Stimulated activated CD8-positive, alpha-beta memory T cell treated with anti-CD3 and anti-CD28 coated beads, Interleukin-2, amount 100 ng/mL, for 1 hour (primary cell): ENCODE measurements at places on chromosomes 7 and 10.
A peak's percentile ranks its signal among the peaks of the same experiment; 100 is the strongest.

- DNase-seq = no peak
Measured at GRCh38 chr10:84329196-84329611, 815 bp downstream of the CCSER2 start.

- no peak for DNase-seq
Measured at GRCh38 chr7:45112648-45113047, 1.2 kb upstream of the TBRG4 start.

- no peak for DNase-seq
Measured at GRCh38 chr7:70456719-70457118, 675.2 kb upstream of the GALNT17 start.

DNA sequence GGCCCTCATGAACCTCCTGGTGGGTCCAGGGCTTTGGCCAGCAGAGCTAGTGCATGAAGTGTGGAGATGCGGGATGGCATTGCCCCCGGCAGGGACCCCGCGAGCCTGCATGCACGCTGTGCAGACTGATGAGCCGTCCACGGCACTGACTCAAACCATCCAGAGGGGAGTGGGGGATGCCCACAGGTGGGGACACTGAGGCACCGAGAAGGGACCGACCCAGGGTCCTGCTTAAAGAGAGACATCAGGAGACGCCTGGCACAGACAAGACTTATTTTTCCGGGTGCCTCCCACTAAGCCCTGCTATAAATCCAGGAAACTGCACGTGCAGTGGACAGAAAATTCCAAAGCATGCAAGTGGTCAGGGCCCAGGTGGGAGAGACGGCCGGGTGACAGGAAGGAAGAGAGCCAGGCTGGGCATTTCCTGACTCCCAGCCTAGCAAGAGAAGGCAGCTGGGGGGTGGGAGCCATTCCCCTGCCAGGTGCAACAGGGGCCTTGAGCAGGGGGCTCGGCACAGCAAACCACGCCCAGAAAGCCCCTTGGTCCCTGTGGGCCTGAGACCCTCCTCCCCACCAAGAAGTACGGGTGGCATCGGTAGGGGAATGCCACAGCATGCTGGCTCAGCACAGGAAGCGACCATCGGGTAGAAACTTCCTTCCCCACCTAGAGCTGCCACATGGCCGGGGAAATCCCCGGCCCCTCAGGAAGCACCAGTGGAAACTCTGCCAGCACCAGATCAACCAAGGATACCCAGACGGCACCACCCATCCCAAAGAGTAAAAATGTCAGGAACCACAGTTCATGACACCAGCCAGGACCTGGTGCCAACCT lies 91.5 kb downstream of the FOXL3 start:
- DNase-seq = peak; percentile 31

- DNase-seq = no peak
Measured at GRCh38 chr10:117419921-117420320, 44.7 kb upstream of the PDZD8 start.

DNA sequence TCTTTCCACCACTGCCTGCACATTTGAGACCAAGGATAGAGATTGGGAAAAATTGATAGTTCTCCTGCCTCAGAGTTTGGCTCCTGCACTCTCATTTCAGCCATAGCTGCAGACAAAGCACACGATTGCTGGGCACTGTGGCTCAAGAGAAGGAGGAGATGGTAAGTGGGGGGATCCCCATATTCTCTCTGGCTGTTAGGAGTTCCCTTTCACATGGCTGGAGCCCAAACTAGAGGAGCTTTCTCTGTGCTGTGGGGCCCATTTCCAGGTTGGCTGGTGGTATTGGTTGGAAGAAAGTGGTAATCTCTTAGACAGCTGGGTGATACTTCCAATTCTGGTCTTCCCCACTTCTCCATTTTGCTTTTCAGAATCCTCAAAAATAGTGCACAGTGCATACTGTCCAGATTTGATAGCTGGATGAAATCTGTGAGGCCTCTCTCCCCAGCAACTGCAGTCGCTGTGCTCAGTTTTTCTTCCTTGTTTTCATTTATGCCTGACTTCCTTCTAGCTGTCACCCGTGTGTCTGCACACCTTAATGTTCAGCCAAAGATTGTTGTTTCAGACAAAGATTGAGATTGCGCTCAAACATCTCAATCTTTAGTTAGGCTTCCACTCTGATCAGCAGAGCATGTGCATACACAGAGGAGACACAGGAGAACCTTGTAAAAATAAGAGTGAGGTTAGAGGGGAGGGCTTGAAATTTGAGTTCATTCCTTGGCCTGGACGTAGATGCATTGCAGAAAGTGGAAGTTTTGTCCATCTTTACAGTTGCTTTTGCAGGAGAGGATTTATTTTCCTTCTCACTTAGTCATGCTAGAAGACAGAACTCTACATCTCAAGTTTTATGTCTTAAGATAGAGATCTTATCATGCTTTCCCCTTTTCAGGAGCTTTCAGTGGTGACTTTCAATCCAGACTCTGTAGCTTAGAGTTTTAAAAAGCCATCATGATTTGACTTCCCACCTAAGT lies 28.6 kb downstream of the RABGEF1 start:
- DNase-seq = no peak

GRCh38 chr10:127886371-127887051 lies 6.2 kb downstream of the CLRN3 start:
- DNase-seq = no peak

DNA sequence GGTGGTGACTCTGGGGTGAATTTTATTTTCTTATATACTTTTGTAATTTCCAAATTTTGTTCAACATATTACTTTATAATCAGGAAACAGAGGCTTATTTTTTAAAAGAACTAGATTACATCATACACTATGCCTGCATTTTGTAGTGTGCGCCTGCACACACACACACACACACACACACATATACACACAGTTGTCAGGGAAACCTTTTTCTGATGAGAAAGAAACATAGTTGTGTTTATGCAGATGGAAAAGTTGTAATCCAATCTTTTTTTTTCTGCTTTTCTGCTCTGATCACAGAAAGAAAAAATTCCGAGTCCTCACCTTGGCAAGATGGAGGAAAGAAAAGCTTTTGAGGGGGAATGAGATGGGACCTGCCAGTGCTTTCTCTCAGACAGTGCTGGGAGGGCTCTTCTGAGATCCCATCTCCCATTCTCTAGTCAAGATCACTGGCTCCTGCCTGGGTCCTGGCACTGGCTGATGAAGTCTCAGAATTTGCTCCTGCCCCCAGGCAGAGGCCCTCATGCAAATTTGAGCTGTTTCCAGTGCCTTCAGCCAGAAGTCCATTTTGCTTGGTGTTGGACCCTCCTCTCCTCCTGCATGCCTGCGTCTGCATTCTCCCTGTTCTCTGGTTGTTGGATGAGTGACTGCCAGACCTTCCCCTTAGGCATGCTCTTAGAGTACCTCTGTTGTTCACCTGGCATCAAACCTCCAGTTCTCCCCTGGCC lies 59.7 kb downstream of the TLL2 start:
- no peak for DNase-seq

GRCh38 chr10:90032519-90032918 lies 331.1 kb downstream of the KIF20B start:
- DNase-seq = no peak

DNA sequence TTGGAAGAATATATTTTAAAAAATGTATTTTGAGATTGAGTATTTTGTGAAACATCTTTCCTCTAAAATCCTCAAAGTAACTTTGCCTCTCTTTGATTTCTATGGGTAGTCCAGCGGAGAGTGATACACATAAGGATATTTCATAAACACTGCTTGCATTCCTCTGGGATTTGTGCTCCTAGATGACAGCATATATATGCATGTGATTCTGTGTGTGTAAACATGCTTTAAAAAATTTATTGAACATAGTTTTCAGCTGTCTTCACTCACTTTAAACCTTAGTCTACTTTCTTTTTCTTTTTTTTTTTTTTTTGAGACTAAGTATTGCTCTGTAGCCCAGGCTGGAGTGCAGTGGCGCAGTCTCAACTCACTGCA lies 84.6 kb downstream of the KAT6B start:
- DNase-seq = no peak

DNA sequence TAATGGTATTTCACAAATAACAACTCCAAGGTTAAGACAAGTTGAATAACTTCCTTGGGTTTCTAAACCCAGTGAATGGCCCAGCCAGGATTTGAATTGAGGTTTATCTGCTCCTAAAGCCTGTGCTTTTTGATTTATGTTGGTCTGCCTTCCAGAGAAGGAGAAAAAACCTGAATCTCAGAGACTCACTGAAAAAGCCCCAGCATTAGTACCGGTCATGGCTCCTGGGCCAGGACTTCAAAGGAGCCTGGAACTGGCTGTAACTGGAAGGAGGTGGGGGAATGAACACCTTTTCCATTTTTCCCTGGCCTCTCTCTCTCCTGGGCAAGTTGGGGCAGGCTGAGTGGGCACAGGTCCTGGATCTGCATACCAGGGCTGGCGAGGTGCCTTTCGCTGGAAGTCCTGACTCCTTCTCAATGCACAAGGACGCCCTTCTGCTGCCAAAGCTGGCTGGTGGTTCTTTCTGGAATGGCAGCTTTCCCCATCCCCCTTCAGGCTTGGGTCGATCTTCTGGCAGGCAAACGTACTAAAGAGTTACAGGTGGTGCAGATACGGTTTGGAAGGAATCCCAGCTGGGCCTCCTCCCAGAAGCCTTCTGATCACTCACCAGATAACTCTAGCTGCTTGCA lies 268.2 kb downstream of the PTEN start:
- DNase-seq = no peak

GRCh38 chr7:67678419-67678818 lies 681.8 kb downstream of the TYW1 start:
- DNase-seq = no peak

DNA sequence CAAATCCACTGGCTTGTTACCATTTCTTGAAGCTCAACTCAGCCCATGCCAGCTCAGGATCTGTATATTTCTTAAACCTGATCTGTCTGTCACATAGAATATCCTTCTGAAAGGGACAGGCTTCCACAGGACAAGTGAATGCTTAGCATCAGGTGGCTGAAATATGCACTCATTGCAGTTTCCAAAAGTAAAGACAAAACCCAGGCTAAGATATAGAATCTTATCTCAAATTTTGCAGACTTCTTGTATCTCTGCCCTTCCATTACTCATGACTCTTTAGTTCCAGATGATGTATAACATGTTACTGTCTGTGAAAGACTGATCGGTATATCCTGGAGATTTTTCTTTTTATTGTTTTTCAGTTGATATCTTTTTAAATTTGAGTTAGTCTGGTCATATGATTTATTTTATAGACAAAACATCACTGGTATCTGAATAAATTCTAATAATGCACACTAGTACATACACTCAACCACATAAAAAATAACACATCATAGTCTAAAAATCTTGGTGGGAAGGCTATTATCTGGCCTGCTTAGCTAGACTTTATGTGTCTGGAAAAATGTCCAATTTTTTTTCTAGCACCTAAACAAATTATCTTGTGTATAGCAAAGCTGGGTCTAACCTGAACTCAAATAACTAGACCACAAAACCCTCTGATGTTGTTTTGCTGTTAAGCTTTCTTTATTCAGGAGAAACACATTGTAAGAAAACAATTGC lies 182.6 kb downstream of the ADAM12 start:
- no peak for DNase-seq

- no peak for DNase-seq
Measured at GRCh38 chr10:97623277-97623676, 10.0 kb downstream of the MORN4 start.

DNA sequence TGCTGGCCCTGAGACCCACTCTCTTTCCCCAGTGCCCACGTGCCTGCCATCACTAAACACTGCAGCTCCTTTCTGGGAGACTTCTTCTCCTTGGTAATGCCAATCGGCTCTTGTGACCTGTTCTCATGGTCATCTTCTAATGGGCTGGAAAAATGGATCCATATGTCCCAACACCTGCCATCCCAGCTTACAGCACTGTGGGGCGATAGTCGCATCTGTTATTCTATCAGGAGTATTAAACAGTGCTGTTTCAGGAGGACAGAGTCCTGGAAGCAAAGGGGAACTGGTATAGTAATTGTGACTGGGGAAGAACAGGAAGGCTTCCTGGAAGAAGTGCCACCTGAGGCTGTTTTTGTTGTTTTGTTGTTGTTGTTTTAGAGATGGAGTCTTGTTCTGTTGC lies 411.2 kb downstream of the GLRX3 start:
- DNase-seq = no peak

- DNase-seq = no peak
Measured at GRCh38 chr10:22343731-22344130, 1.6 kb upstream of the SPAG6 start.

DNA sequence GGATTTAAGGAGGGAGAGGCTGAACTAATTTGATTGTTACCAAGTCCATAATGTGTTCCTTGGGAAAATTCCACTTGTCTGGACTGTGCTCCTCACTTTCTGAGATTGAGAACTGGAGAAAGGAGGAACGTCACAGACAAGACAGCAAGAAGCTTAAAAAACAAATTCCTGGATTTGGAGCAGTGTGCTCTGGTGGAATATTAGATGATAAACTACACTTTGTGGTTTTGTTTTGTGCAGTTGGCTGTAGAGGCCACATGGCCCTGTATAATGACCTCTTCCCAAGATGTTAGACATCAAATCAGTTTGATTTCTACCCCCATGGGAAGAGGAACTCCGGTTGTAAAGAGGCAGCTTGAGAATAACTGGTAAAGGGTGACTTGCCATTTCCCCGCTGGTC lies 421.3 kb upstream of the GALNT17 start:
- no peak for DNase-seq
